ENCODE measurements at places on chromosomes 11 and 22.
A peak's percentile ranks its signal among the peaks of the same experiment; 100 is the strongest.

DNA sequence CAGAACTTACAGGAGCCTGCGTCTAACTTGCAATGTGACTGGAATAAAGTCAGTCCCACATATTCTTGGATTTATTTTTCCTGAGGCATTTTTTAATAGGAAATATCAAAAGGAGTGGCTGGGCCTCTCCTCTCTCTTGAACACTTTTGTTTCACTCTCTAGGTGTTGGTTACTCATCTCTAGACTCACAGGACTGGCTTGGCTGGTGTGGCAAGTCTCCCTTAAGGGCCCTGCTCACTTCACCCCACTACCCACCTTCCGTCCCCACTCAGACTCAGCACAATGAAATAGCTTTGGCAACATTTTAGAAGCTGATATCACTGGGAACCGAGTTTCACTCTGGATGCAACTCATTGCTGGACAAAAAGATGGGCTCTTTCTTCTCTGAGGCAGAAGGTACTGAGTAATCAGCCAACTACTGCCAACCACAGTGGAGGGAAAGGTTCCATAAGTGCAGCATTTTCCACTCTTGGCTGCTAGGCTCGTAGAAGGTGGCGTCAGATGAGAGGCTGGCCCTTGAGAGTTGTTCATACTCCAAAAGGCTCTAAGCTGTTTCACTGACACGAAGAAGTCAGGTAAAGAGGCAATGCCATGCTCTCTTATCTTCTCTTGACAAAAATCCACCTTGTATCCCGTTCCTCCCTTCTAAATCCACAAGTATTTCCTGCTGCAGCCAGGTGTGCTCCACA is 390.6 kb downstream of the SOX6 start:
- no peak for DNase-seq

- no peak for DNase-seq
These were observed 8.1 kb downstream of the PARVB start for GRCh38 chr22:44032126-44032730.

DNA sequence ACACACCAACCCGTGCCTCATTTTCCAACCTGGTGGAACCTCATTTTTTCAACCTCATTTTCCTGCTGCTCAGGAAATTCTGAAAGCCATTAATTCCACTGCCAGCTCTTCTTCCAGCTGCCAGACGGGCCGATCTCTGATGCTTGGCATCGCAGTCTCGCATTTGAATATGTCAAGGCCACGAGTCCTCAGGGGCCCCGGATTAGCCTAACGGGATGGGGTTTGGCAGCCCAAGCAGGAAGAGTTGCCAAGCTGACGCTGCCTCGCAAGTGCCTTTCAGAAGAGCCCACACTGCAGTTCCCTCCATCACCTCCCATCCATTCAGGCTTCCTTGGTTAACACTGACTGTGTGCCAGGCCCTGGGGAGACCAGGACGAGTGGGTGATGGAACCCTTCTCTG is 8.7 kb downstream of the RASD2 start:
- DNase-seq = no peak

- peak; percentile 98 for DNase-seq
These were observed 204.4 kb downstream of the ADAMTS15 start for GRCh38 chr11:130652671-130653335.

- no peak for DNase-seq
These were observed 398.4 kb downstream of the CNTN5 start for GRCh38 chr11:99418927-99419720.

GRCh38 chr11:27722117-27722952 is 22.1 kb upstream of the BDNF start:
- DNase-seq = no peak

DNA sequence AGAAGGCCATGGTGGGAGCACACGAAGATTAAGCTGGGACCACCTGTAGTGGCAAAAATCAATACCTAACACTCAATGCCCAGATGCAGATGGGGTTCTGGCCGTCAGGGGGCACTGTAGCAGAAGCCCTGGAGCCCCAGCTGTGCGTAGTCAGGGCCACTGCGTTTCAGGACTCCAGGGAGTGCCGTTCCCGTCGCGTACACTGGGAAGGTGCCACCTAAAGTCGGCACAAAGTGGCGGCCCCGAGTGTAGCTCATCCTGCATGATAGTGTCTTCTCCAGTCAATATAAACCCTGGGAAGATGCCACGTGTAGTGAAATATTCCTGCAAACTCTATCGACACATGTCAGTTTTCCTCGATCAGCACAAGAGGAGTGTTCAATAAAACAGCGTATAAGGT is 123.8 kb upstream of the NTM start:
- no peak for DNase-seq

DNA sequence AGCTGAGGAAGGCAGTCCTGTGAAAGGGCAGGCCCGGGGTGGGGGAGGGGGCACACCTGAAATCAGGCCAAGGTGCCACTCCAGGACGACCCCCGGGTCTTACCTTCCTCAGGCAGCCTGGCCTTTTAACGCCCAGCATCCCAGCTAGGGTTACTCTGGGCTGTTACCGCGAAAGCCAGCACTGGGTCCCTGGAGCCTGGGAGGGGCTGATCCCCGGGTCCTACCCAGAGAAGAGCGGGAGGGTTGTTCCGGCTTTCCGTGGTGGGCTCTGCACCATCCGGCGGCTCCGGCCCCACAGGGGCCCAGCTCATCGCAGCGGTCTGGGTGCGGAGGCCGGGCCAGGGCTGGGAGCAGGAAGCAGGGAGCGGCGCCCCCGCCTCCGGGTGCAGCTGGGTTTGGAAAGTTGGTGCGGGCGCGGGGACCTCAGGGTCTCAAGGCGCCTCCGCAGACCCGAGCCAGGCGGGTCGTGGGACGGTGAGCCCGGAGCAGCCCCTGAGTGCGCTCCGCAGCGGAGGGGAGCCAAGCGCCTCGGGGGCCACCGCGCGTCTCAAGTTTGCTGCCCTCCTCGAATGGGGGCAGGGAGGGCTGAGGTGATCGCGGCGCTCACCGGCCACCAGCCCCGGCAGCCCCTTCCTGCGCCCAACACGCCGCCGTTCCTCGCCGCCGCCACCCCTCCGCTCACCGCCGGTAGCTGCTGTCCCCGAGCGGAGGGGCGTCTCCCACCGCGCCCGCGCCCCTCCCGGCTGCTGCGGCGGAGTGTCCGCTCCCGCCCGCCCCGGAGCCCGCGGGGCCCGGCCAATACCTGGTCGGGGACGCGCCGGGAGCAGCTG is 831 bp downstream of the CHST1 start:
- no peak for DNase-seq

GRCh38 chr11:122756417-122756816 is 81.9 kb upstream of the CRTAM start:
- no peak for DNase-seq

DNA sequence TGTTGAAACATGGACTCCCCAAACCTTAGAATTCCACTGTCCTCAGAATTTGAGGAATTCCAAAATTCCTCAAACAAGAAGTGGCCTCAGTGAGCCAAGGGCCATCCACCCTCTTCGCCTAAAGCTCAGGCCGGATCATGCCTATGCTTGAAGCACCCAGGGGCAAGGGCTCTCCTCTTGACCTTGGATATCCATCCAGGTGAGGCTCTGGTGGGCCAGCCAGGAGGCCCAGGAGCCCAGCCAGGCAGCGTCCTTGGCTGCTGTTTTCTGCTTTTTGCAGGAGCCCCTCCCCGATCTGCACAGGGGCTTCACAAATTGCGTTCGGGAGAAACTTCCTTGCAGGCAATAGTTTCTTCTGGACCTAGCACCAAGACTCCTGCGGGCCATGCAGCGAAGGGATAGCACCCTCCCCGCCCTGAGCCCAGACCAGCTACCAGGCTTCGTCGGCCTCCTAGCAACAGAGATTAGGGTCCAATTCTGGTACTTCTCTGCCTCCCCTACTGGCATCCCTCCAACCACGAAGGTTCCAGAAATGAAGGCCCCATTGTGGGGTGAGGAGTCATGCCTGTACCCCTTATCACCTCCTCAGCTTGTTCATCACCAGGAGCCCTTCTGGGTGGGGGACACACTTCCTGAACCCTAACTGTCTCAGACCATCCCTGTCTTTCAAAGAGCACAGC is 2.0 kb downstream of the PHLDA2 start:
- DNase-seq = no peak

DNA sequence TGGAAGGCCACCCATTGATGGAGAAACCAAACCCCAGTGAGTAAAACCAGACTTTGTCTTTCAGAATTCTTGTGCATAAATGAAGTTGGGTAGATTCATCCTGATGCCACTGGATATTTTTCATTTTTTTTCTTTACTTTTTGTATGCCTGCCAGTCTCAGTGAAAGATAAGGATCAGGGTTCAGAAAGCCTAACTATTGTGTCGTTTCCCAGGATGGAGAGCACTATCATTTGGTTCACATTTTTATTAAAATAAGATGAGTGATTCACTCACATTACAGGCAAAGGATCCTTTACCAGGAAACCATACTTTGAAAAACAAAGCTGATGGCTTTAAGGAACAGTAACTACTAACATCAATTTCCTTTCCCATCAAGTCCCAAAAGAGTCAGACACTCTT is 52.0 kb downstream of the ARFGAP2 start:
- no peak for DNase-seq

- peak; percentile 19 for DNase-seq
These were observed 118.2 kb upstream of the CRYBB3 start for GRCh38 chr22:25081409-25081824.

- peak; percentile 45 for DNase-seq
These were observed 28.0 kb downstream of the ZC3H12C start for GRCh38 chr11:110121204-110121603.

DNA sequence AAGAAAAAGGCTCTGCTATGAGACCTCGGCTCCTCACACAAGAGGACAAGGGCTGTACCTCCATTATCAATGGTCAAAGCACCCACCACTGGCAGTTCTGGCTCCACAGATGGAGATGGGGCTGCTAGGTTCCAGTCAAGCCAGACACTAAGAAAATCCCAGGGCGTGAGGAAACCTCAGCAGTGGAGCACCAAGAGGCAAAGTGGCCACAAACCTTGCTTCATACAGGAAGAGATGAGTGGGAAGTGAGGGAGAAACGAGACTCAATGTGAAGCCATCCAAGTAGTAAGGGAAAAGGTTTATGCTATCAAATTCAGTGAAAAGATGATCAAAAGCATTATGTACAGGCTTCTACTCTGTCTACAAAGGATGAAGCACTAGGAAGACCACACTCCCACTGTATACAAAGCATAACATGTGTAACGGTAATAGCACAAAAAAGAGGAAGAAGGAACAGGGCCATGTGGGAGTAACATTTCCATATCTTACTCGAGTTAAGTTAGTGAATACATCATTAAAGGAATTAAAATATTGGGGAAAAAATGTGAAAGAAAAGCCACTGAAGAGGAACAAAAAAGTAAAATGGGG is 27.0 kb downstream of the POLDIP3 start:
- no peak for DNase-seq

DNA sequence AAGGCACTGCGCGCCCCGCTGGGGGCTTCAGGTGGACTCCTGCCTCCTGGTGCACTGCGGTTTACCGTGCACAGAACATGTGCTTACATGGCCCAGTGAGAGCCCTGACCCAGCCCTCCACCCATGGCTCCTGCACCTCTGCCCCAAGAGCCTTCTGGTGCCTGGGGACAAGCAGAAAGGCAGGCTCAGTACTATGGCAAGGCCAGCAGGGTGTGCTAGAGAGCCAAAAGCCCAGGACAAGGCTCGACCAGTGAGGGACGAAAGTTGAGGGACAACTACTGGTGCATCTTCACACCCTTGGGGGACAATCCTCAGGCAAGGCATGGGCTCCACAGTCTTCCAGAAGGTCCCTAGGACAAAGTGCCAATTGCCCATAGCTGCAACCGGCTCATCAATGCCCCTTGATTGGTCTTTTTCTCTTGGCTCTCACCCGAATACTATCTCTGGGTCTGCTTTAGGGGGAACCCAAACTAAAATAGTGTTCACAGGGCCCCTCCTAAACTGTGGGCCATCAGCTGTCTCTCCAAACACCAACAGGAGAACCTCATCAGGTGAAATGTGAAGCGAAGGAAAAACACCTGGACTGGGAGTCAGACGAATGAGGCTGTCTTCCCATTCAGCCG is 13.5 kb downstream of the PGA5 start:
- peak; percentile 56 for DNase-seq

DNA sequence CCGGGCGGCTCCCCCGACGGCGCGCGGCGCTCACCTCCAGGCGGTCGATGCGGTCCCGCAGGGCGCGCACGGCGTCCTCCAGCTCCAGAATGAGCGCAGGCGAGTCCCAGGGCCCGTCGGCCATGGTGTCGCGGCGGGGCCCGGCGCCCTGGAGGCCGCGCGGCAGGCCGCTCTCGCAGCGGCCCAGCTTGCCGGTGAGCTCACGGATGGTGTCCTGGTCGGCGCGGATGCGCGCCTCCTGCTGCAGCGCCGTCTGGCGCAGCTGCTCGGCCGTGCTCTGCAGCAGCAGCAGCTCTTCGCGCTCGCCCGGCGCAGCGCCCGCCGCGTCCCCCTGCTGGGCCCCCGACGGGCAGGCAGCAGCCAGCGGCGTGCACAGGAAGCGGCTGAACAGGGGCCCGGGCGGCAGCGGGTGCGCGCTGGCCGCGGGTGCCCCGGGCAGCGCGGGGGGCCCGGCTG is 599 bp downstream of the NPTXR start:
- peak; percentile 73 for DNase-seq

DNA sequence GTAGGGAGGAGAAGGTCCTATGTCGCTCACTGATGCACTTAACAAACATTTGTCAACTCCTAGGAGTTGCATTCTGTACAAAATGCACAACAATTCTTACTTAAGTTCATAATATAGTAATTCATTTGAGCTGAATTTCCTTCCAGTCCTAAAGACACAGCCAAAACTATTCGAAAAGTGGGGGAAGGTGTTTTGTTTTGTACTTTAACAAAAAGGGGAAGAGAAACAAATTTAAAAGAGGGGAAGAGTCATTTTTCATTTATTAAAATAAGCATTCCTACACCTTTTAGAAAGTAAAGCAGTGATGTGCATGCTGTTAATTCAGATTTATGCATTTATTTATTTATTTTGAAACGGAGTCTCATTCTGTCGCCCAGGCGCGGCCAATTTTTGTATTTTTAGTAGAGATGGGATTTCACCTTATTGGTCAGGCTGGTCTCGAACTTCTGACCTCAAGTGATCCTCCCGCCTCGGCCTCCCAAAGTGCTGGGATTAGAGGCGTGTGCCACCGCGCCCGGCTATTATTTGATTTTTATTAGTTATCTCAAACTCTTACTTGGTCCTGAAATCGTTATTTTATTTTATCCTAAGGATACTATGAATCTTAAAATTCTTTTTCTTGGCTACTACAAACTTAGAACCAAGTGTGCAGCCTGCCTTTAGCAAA is 1.1 kb upstream of the FANCF start:
- no peak for DNase-seq

DNA sequence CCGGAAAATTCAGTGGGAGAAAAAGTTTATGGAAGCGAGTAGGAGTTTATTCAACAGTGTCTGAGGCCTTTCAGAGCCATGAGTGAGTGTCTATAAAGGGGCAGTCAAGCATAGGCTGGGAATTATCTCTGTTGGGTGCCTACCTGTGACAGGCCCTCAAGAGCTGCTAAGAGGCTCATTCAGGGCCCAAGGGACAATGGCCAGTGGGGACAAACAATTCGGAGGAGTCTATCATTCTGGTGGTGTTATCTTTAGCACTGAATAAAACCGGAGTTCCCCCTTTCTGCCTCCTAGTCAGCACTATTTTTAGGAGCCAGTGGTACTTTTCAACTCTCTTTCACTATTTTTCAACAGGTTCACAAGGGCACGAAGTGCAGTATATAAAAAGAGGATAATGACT is 89.5 kb upstream of the HTATIP2 start:
- DNase-seq = no peak

- DNase-seq = no peak
These were observed 9.4 kb upstream of the PLA2G6 start for GRCh38 chr22:38191055-38191454.
